ENCODE measurements at places on chromosomes 16 and 17.

- DNase-seq, result no peak
Measured at GRCh38 chr16:23874613-23875294, 39.0 kb downstream of the PRKCB start.

GRCh38 chr17:5812590-5812989 is 228.3 kb upstream of the NLRP1 start:
- DNase-seq, result no peak

DNA sequence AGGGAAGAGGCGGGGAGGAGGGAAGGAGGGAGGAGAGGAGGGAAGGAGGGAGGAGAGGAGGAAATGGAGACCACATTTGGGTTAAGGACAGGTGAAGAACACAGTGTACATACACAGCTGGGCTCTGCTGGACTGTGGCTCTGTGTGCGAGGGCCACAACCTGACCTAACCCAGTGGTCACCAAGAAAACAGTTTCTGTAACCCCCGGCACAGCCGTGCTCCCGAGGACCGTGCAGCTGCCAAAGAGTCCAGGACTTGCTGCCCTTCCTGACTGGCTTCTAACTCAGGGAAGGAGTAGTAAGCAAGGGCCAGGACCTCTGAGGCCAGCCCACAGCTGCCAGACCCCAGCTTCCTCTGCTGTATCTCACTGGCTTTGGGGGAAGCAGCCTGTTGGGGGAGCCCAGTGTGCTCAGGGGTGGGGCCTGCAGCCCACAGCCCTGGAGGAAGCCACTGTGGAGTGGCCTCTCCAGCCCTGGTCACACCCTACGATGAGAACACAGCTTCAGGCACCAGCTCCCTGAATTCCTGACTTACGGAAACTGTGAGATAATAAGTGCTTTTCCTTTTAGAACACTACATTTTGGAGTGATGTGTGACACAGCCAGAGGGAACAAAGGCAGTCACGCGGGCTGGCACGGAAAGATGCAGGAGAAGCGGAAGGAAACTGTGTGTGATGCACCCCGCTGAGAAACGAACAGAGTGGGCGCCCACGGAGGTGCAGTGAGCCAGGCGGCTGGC is 32.3 kb downstream of the SLC7A5 start:
- DNase-seq, result no peak

GRCh38 chr17:58669853-58670252 is 22.0 kb downstream of the TEX14 start:
- no peak for DNase-seq

DNA sequence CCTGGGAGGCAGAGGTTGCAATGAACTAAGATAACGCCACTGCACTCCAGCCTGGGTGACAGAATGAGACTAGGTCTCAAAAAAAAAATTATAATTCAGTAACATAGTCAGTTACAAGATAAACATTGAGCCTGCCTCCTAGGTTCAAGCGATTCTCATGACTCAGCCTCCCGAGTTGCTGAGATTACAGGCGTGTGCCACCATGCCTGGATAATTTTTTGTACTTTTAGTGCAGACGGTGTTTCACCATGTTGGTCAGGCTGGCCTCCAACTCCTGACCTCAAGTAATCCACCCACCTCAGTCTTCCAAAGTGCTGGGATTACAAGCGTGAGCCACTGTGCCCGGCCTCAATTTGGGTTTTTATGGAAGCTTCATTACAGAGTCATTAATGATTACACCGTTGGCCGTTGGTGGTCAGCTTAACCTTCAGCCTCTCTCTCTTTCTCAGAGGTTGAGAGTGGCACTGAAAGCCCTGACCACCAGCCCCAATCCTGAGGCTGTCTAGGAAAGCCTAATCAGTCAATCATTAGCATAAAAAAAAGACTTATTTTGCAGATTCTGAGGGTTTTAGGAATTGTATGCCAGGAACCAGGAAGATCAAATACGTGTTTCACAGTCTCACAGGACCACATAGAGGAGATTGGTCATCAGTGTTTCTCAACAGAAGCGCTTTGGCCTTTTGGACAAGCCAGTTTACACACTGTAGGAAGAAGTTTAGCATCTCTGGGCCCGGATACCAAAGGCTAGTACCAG is 1.3 kb upstream of the LRRC37A3 start:
- no peak for DNase-seq

DNA sequence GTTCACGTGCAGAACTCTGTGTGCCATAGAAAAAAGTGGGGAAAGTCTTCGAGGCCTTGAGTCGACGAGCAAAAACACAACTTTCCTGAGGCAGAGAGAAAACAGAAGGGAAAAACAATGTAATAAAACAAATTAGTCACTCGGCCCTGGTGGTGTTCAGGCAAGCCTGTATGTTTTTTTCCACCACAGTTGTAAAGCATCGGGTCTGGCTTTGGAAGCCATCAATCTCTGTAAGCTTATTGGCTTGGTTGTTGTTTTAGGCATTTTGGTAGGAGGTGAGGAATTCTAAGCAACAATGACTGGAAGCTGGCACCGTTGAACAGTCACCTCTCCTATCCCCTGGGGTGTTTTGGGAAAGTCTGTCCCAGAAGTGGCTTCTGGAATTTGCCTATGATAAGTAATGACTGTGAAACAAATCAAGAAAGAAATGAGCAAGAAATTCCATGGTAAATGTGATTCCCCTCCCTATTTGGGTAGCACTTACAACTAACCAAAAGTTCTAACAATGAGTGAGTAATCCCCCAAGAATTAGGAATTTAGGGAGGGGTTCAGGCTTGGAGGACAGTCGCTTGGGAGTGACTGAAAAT is 2.8 kb downstream of the CDH13 start:
- DNase-seq, result no peak

DNA sequence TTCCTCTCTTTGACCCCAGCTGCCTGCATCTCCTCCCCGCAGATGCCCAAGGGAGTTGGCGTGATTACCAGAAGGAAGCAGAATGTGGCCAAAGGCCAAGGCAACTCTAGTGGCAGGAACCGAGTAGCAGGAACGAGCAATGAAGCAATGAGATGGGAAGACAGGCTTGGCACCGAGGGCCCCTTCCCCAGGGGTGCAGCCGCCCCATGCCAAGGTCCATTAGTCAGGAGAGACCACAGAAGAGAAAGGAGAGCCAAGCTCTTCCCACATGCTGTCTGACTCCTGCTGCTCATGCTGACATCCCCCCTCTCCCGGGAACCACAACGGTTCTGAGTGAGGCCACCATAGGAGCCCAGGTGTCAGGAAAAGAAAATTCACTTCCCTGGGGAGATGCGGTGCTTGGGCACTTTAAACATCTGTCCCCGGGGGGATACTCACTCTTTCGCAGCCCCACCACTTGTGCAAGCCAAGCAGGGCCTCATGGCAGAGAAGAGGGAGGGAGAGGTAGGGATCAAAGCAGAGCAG is 67.4 kb downstream of the MYO18A start:
- no peak for DNase-seq

DNA sequence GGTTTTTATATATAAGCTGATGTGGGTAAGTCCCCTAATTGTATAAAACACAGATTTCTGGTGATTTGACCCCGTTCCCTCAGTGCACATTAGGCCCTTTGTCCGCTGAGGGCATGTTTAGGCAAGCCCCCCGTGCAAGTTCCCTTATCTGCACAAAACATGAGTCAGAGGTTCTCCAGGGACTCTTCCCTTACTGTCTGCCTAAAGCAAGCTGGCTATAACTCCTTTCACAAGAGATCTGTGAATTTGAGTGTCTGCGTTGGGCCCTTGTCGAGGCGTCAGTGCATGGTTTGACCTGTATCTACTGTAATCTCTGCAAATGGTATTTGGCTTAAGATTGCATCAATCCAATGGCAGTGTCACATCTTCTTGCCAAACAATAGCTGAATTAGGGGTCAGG is 712.8 kb downstream of the CDH8 start:
- DNase-seq, result no peak

DNA sequence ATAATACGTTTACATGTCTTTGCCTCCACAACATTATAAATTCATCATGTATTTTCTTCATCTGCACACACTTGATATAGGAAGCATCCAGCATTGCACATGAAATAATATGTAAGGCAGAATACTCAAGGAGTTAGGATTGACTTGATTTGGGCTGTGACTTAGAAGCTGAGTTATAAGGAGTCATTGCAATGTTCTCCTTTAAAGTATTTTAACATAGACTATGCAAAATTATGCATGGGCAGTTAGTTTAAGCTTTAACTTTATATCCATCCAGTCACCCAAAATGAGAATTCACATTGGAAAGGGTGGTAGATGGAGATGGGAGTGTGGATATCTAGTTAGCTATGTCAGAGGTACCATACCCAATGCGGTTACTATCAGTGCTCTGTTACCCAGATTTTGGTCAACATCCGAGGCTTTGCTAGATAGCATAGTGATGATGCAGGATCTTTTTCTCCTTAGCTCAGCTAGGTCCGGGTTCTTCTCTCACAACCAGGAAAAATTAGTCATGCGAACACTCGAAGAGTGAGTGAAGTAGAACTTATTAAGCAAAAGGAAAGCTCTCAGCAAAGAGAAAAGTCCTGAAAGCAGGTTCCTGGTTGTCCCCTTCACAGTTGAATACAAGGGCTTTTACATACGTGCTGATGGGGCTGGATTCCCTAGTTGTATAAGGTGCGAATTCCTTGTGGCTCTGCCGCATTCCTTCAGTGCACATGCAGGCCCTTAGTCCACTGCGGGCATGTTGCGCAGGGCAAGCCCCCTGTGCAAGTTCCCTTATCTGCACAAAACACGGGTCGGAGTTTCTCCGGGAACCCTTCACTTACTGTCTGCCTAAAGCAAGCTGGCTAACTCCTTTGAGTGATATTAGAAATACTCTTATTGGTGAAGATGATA is 73.1 kb upstream of the FAM20A start:
- no peak for DNase-seq

DNA sequence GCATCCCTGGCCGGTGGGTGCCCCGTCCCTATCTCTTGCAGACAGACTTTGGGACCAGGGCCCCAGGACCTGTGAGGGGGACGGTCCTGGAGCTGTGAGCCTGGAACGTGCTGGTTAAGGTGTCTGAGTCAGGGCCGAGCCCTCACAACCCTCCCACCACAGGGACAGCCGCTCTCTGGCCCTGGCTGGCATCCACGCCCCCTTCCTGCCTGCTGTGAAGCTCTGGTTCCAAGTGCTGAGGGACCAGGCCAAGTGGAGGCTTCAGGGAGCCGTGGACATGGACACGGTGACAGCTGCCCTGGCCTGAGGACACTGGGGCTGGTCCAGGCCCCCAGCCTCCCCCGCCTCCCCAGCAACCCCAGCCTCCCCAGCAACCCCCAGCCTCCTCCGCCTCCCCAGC is 6.6 kb downstream of the TSR3 start:
- DNase-seq, result no peak

- no peak for DNase-seq
Measured at GRCh38 chr17:14715561-14715960, 414.7 kb downstream of the HS3ST3B1 start.

- DNase-seq, result no peak
Measured at GRCh38 chr17:19672009-19672750, 23.6 kb downstream of the ALDH3A2 start.

- DNase-seq, result no peak
Measured at GRCh38 chr17:33310296-33310695, 17.2 kb upstream of the ASIC2 start.

- DNase-seq, result no peak
Measured at GRCh38 chr17:36534840-36535668, at the start of the genes MYO19 and PIGW. Gene MYO19 (minus strand): TSS chr17:36534868. CDS start chr17:36532538, 2,330 bp downstream. Gene PIGW (plus strand): TSS chr17:36534987. CDS start chr17:36537102, 2,115 bp downstream.

DNA sequence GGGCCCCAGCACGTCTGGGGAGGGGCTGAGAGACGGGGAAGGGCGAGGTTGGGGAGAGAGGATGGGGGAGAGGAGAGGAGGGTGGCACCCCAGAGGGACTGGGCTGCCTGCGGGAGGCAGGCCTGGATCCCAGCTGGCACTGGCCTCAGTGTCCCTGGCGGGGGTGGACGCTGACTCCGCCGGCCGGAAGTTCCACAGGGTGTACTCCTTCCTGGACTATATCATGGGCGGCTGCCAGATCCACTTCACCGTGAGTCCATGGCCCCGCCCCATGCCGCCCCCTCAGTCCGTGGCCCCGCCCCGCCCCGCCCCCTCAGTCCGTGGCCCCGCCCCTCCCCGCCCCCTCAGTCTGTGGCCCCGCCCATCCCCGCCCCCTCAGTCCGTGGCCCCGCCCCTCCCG is 11.3 kb downstream of the CPNE7 start:
- DNase-seq, result no peak

DNA sequence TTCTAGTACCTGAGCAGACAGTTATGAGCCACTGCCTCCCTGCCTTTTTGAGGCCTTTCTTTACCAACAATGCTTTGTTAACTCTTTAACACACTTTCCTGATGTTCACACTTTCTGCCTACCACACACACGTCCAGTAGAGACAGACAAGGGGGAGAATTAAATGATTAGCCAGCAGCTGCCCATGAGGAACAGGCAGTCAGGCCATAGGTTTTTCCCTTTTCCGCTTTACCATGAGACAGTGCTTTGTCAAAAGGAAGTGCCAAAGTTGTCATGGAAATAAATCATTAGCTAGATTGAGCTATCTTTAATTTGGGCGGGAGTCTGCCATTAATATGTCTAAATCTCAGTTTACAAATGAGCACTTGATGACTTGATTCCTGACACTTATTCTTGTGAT is 102.1 kb downstream of the PITPNC1 start:
- no peak for DNase-seq

DNA sequence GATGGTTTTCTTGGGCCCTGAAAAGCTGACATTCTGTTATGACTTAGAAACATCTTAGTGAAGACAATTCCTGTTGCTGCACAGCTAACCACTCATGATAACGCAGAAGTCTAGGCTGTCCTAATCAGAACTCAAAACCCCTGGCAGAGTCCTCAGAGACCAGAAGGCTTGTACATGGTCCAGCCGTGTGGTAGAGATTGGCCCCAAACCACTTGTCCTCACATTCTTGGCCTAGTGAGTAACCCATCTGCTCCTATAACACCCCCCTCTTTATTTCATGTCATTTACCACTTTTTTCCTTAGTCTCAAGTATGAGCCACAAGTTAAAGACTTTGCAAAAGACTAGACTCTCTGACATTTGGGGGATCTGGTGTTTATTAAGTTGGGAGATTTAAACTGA is 116.5 kb upstream of the ADAMTS18 start:
- DNase-seq, result no peak

DNA sequence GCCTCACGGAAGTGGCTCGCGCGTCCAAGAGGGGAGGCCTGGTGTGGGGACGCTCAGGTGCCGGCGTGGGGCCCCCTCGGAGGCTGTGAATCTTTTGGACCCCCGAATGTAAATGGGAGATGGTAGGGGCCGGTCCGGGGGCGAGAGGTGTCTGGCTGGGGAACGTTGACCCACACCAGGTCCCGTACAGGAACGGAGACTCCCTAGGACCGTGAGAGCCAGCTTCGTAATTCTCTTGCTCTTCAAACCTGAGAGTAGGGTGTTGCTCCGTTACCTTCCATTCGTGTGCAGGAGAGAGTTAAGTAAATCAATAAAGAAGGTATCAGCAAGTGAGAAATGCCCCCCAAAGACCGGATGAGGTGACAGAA is 481 bp downstream of the LYRM1 start:
- no peak for DNase-seq
